ENCODE measurements at places on chromosomes 3 and 15. TPM values are rescaled to one million over a fixed set of nuclear protein-coding genes. Genes with fewer than 3 reads are reported as not detected.

The KY gene
- polyA plus RNA-seq: 1.6 TPM

The ITGA11 gene
- polyA plus RNA-seq: 3.6 TPM

The ALDH1A3 gene
- 5.7 TPM for polyA plus RNA-seq

The CCDC12 gene
- polyA plus RNA-seq: 45.4 TPM

The CNTN3 gene
- 5.1 TPM for polyA plus RNA-seq

The TFDP2 gene
- polyA plus RNA-seq: 112 TPM

The LRRC15 gene
- not detected for polyA plus RNA-seq
